ENCODE measurements at places on chromosomes 7 and 10.
A peak's percentile ranks its signal among the peaks of the same experiment; 100 is the strongest.

GRCh38 chr10:59290448-59290847, 71.9 kb downstream of the FAM13C start:
- DNase-seq: no peak

DNA sequence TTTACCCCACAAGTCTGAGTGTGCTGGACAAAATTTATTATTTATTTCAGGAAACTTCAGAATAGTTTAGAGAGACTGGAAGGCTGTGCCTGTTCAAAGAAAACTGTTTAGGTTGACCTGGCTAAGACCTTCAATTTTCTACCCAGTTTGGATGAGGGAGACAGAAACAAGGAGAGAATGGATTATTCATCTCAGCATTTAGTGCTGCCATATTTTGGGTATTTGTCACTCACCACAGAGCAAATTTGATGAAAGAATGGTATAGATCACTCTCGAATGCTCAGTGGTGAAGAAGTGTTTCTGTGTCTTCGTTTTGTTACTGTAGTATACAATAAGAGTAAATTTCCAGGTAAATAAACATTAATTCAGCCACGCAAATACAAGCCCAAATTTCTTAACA, 71.8 kb downstream of the SEMA3C start:
- DNase-seq: no peak

DNA sequence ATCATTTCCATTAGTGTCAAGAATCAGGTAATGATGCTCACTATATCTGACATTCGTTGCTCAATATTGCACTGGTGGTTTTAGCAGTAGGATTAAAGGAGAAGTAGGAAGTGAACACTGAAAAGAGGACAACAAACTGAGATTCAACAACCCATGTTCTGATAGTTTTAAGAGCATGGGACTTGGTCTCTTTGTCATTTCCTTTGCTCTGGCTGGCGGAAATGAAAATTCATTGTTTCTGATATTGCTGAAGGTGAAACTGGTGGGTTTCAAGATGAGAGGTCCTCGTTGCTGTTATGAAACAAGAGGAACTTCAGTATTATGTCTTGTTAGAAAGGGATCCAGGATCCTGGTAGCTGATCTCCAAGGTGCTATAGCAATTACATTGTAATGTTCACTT, 129.0 kb downstream of the DNAH11 start:
- DNase-seq: no peak

GRCh38 chr10:132868995-132869394, 73.4 kb downstream of the CFAP46 start:
- no peak for DNase-seq

DNA sequence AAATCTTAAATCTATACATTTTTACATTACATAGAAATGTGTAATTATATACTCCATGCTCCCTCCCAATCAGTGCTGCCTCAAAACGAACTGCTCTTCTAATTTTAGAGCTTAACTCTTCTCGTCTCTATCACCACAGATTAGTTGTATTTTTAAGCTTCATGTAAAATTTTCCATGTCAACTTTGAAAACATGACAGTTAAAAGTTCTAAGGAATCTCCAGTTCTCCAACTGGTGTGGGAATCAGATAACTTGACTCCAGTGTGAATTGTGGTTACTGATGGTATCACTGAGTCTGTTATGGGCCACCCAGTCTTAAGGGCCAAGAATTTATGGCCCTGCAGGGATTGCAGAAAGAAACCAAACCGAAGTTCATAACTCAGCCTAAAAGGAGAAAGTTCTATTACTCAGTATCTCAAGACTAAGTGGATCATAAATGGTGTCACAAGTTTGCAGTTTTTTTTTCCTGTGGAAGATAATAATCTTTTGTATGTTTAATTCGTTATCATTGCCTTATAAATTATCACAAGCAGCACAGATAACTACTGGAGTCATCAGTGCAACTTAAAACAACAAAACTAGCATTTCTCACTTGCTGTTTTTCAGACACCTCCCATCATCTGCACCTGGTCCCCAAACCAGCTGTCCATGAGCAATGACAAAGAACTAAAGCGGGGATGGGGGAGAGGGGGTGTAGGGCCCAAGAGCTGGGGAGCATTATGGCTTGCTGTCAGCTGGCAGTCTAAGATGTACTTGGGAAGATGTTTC, 31.5 kb upstream of the KMT2E start:
- DNase-seq: no peak

GRCh38 chr7:1385809-1386622, 73.3 kb downstream of the MICALL2 start:
- DNase-seq: no peak

DNA sequence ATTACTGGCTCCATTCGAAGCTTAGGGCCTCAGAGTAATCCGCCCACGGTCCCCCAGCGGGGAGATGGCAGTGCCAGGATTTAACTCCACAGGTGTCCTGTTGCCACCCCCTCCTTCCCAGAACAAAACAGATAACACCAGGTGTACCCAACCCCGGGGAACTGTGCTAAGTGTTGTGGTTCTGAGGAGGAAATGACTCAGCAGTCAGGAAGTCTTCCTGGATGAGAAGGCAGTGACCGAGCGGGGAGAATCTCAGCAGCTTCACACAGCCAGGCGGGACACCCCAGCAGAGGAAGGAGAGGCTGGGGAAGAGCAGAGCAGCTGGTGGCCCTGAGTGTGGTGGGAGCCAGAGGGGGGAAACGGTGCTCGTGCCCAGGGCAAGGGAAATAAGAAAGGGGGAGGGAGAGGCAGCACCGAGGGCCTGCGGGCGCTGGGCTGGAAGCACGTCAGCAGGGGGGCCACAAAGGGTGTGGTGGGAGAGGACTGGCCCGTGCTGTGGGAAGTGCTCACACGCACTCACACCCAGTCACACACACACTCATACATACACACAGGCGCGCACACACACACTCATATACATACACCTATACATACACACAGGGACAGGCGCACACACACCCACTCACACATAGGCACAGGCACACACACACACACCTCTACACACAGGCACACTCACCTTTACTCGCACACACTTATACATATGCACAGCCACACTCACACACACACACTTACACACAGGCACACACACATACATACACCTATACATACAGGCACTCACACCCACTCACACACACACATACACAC, 59.8 kb upstream of the CHST15 start:
- peak; percentile 81 for DNase-seq

Data from SW 1271 (cell line).